ENCODE measurements at places on chromosomes 1 and 21. TPM values are rescaled to one million over a fixed set of nuclear protein-coding genes. Genes with fewer than 3 reads are reported as not detected.

MAEL gene
- not detected for total RNA-seq

GIPC2 gene
- total RNA-seq, result 2.3 TPM

GPBP1L1 gene
- total RNA-seq, result 102 TPM

KLHDC9 gene
- total RNA-seq, result 9.9 TPM

GRCh38 chr1:46714976-46715375, 3.9 kb downstream of the EFCAB14 start:
- H3K4me1 ChIP-seq, result peaks cover 66% of the 10 kb centered on the region
- peak overlapping the region; percentile 72 for H3K27ac ChIP-seq
- peaks cover 5% of the 10 kb centered on the region for H3K36me3 ChIP-seq
- H3K27me3 ChIP-seq, result no peaks in the 10 kb centered on the region
- DNase-seq, result no peak

- H3K36me3 ChIP-seq, result peaks cover 16% of the 10 kb centered on the region
- no peak overlapping the region for H3K4me3 ChIP-seq
- DNase-seq, result no peak
- H3K4me1 ChIP-seq, result peaks cover 4% of the 10 kb centered on the region
- H3K27ac ChIP-seq, result no peak overlapping the region
- peaks cover 3% of the 10 kb centered on the region for H3K27me3 ChIP-seq
These were observed 47.9 kb downstream of the CAPN9 start for GRCh38 chr1:230794871-230795605.

GRCh38 chr1:19038096-19038495, 81.6 kb upstream of the IFFO2 start:
- H3K4me3 ChIP-seq, result no peak overlapping the region
- peaks cover 2% of the 10 kb centered on the region for H3K27me3 ChIP-seq
- DNase-seq, result peak; percentile 1
- H3K27ac ChIP-seq, result no peak overlapping the region

GRCh38 chr21:33651965-33652680, 9.8 kb downstream of the ITSN1 start:
- no peak overlapping the region for H3K4me3 ChIP-seq
- H3K4me1 ChIP-seq, result peaks cover 26% of the 10 kb centered on the region
- no peak for DNase-seq
- H3K27ac ChIP-seq, result no peak overlapping the region
- no peaks in the 10 kb centered on the region for H3K36me3 ChIP-seq

DNA sequence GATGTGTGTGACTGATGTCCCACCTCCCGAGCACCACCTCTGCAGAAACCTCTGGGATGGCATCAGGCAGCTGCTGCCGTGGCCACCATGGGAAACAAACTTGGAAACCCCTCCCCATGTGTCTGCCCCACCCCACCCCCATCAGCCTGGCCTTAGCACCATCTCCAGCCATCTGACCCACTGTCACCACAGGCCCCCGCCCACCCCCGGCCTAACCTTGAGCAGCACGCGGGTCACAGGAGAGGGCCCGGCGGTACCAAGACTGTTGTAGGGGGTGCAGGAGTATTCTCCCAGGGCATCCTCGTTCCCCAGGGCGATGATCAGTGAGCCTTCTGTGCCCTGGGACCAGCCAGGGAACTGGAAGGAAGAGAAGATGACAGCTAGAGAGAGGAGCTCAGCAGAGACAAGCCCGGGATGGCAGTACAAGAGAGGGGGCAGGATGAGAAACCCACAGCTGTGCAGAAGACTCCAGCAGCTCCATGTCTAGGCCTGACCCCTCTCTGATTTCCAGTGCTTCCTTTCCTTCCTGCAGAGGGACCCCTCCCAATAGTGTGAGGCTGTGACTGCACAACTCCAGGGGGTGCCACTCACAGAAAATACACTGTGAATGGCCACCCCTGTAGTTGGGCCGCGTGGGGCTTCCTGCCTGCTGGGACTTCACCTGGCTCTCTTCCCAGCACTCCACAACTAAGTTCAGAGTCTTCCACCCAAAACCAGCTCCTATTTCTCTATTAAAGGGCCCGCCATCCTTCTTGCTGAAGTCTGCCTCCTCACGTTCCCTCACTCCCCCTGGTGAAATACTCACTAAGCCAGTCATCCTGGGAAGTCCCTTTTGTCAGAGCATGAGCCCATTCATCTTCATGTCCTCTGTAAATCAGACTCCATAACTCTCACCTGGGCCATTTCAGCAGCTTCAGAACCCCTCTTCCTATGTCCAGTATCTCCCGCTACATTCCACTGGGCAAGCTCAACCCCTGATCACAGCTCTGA, 7.3 kb upstream of the TAGLN2 start:
- no peak overlapping the region for H3K27ac ChIP-seq
- H3K4me1 ChIP-seq, result peaks cover 18% of the 10 kb centered on the region
- no peak for DNase-seq
- H3K36me3 ChIP-seq, result peaks cover 10% of the 10 kb centered on the region
- no peak overlapping the region for H3K4me3 ChIP-seq
- H3K27me3 ChIP-seq, result no peaks in the 10 kb centered on the region

DNA sequence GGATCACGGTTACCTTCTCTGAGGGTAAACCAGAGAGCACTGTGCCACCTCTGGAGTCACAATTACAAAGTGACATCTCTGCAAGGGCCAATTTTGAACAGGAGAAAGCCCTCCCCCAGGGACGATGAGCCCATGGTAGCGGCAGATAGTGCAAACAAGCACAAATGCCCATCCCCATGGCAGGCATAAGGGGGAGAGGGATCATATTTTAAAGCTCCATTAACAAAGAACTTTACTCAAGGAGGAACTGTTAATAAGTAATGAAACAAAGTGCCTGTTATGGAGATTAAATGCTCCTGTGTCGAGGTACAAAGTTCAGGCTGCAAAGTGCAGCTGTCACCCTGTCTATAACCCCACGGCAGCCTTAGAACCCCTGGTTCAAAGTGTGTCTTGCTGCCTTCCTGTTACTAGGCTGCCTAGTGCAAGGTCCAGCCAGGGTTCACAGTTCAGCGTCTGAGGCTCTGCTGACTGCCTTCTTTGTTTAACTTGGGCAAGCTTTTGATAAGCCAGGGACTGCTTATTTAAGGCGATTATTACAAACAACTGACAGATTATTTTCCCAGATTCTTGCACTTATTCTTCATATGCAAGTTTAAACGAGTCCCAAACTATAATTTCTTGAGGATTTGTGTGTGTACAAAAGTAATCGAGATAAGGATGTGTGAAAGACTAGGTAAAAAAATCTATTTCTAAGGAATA, 75.7 kb upstream of the NRIP1 start:
- H3K4me3 ChIP-seq, result peak overlapping the region; percentile 25
- peaks cover 37% of the 10 kb centered on the region for H3K4me1 ChIP-seq
- H3K27me3 ChIP-seq, result no peaks in the 10 kb centered on the region
- H3K27ac ChIP-seq, result peak overlapping the region; percentile 21
